ENCODE measurements at places on chromosomes 13 and 19.

- no peak overlapping the region for H3K27ac ChIP-seq
- H3K4me1 ChIP-seq: peaks cover 24% of the 10 kb centered on the region
- DNase-seq: no peak
- H3K36me3 ChIP-seq: no peaks in the 10 kb centered on the region
- H3K4me3 ChIP-seq: no peak overlapping the region
Observed at GRCh38 chr13:57634839-57635165, 3.3 kb downstream of the PCDH17 start.

DNA sequence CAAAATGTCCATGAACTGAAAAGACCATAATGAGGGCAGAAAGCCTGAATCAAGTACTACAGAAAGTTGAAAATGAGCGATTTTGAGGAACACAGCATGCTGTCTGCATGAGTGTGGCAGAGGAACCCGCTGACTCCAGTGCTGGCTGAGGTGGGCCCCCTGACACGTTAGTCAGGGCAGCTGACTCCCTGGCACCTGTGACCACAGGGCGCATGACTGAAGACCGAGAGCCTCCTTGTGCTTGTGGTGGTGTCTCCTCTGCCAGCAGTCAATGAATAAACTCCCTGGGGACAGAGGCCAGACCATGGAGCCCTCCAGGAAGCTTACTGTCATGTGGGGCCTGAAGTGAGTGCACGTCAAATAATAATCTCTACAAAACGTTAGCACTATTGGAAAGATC, 38.4 kb upstream of the VSTM2B start:
- H3K27ac ChIP-seq: no peak overlapping the region
- no peak overlapping the region for H3K4me3 ChIP-seq
- no peak for DNase-seq
- peaks cover 2% of the 10 kb centered on the region for H3K4me1 ChIP-seq
- no peaks in the 10 kb centered on the region for H3K36me3 ChIP-seq
- peaks cover 2% of the 10 kb centered on the region for H3K27me3 ChIP-seq

DNA sequence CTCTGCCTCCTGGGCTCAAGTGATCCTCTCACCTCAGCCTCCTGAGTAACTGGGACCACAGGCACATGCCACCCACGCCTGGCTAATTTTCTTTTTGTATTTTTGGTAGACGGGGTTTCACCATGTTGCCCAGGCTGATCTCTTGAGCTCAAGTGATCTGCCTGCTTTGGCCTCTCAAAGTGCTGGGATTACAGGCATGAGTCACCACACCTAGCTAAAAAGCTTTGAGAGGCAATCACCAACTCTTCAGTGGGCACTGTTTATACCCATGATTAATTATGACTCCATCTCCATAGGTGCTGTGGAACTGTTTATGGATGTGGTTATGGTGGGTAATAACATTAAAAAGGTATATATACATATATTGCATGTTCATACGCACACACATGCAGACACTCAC, 7.5 kb upstream of the RBM26 start:
- H3K27me3 ChIP-seq: no peaks in the 10 kb centered on the region
- no peak overlapping the region for H3K4me3 ChIP-seq
- no peak overlapping the region for H3K27ac ChIP-seq
- H3K4me1 ChIP-seq: no peaks in the 10 kb centered on the region

DNA sequence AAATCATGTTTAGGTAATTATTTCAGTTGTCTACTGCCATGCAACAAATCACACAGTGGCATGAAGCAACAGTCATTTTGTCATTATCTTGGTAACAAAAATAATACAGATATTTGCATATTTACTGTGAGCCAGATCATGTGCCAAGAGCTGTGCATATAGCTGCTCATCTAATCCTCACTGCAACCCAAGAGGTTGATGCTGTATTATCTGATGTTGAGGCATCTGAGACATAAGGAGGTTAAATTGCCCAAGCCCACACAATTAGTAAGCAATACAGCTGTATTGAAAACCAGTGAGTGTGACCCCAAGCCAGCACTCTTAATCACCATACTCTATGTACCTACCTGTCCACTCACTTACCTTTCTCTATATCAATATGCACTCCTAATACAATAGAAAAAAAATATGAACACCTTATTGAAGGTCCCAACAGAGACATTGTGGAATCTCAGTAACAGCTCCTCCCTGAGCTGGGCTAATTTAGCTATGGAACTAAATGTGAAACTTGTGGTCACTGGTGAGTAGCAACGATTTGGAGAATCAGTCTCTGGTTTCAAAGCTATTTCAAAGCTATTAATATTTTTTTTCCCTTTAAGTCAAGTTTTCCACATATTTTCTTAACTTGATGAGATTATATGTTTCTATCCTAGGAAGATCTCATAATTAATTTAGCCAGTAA, 185.2 kb downstream of the KLF12 start:
- DNase-seq: no peak
- no peaks in the 10 kb centered on the region for H3K27me3 ChIP-seq
- no peak overlapping the region for H3K27ac ChIP-seq
- H3K36me3 ChIP-seq: no peaks in the 10 kb centered on the region

GRCh38 chr13:51910508-51910907, 48.7 kb downstream of the CCDC70 start:
- H3K27me3 ChIP-seq: peaks cover 44% of the 10 kb centered on the region
- DNase-seq: no peak
- H3K27ac ChIP-seq: no peak overlapping the region
- no peaks in the 10 kb centered on the region for H3K4me1 ChIP-seq
- H3K4me3 ChIP-seq: no peak overlapping the region

GRCh38 chr19:42433503-42434260, 6.5 kb upstream of the LIPE start:
- no peak overlapping the region for H3K27ac ChIP-seq
- peaks cover 29% of the 10 kb centered on the region for H3K4me1 ChIP-seq
- H3K4me3 ChIP-seq: no peak overlapping the region
- peak; percentile 18 for DNase-seq

- no peak overlapping the region for H3K4me3 ChIP-seq
- H3K27ac ChIP-seq: no peak overlapping the region
- H3K36me3 ChIP-seq: peaks cover 69% of the 10 kb centered on the region
- H3K27me3 ChIP-seq: peaks cover 1% of the 10 kb centered on the region
- DNase-seq: no peak
Observed at GRCh38 chr19:51695088-51695487, 2.0 kb downstream of the SPACA6 start.

DNA sequence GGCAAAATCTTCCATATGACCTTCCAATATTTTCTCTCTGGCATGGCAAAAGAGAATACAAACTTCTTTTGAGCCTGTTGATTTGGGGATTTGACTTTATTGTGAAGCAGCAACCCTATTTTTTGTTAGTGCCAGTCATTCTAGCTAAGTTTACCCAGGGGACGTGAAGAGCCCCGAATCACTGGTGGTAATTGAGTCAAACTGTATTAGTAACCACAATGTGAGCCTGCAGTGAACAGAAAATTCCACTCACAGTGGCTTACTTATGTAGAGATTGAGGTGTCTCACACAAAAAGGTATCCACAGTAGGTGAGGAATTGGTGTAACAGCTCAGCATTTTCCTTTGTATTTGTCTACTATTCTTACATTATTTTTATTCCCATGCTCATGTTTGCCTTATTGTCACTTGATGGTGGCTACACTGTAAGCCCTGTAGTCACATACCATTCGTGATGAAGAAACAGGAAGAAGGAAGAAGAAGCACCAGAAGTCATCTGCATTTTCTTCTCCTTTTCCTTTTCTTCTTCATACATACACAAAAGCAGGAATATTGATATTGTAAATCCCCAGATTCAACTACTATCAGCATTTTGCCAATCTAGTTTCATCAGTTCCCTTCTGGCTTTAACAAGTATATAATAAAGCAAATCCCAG, 33.3 kb upstream of the MYCBP2 start:
- no peak overlapping the region for H3K27ac ChIP-seq
- H3K27me3 ChIP-seq: peaks cover 4% of the 10 kb centered on the region
- peaks cover 12% of the 10 kb centered on the region for H3K4me1 ChIP-seq
- H3K36me3 ChIP-seq: no peaks in the 10 kb centered on the region
- no peak for DNase-seq

GRCh38 chr13:26762745-26763345, 2.3 kb upstream of the GPR12 start:
- H3K27me3 ChIP-seq: peaks cover 54% of the 10 kb centered on the region
- no peak overlapping the region for H3K27ac ChIP-seq
- no peak for DNase-seq
- peaks cover 4% of the 10 kb centered on the region for H3K36me3 ChIP-seq

GRCh38 chr13:24460256-24460655, 52.3 kb downstream of the PARP4 start:
- no peak overlapping the region for H3K27ac ChIP-seq
- no peak for DNase-seq

DNA sequence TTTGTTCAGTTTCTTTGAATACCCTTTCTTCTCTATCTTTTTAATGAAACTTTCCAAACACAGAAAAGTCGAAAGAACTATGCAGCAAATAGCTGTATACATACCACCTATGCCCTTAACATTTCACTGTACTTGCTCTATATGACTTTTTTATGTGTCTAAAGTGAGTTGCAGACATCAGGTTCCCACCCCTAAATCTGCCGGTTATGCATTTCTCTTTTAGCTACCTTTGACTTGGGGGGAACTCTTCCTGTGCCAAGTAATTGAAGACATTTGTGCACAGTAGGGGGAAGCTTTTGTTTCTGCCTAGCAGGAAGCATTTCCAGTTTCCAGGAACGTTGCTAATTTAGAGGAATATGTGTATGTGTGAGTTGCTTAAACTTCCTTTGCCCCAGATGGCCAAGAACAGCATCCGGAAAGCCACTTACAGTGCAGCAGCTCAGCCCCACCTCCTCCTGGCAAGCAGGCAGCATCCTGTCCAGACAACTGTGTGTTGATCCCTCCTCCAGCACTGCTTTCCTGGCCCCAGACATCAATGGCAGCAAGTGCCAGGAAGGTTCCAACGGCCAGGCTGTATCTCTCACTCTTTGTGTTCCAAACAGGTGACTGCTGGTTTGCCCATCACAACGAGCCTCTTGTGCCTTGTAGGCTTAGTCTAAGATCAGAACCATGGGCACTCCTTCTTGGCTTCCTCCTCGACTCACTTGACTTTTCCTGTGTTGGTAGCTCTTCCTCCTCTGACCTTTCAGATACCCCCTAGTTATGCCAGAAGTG, 14.7 kb upstream of the GRAMD1A start:
- no peaks in the 10 kb centered on the region for H3K36me3 ChIP-seq
- peaks cover 9% of the 10 kb centered on the region for H3K4me1 ChIP-seq
- no peak overlapping the region for H3K27ac ChIP-seq

GRCh38 chr19:19552798-19553197, 14.7 kb downstream of the CILP2 start:
- H3K27ac ChIP-seq: no peak overlapping the region
- no peaks in the 10 kb centered on the region for H3K36me3 ChIP-seq
- DNase-seq: no peak
- H3K4me1 ChIP-seq: peaks cover 5% of the 10 kb centered on the region
- no peak overlapping the region for H3K4me3 ChIP-seq
- peaks cover 6% of the 10 kb centered on the region for H3K27me3 ChIP-seq

GRCh38 chr13:73168953-73169401, 110.2 kb downstream of the KLF5 start:
- H3K4me1 ChIP-seq: peaks cover 62% of the 10 kb centered on the region
- H3K27me3 ChIP-seq: no peaks in the 10 kb centered on the region
- no peaks in the 10 kb centered on the region for H3K36me3 ChIP-seq
- peak overlapping the region; percentile 58 for H3K4me3 ChIP-seq

GRCh38 chr13:112525356-112525945, 62.5 kb downstream of the TUBGCP3 start:
- peaks cover 12% of the 10 kb centered on the region for H3K36me3 ChIP-seq
- H3K4me3 ChIP-seq: no peak overlapping the region
- H3K27ac ChIP-seq: no peak overlapping the region
- no peaks in the 10 kb centered on the region for H3K27me3 ChIP-seq
- peaks cover 11% of the 10 kb centered on the region for H3K4me1 ChIP-seq

GRCh38 chr19:801861-802497, 4.7 kb downstream of the PTBP1 start:
- peak overlapping the region; percentile 66 for H3K4me3 ChIP-seq
- peaks cover 39% of the 10 kb centered on the region for H3K36me3 ChIP-seq
- peaks cover 30% of the 10 kb centered on the region for H3K4me1 ChIP-seq
- peak overlapping the region; percentile 80 for H3K27ac ChIP-seq
- DNase-seq: no peak

DNA sequence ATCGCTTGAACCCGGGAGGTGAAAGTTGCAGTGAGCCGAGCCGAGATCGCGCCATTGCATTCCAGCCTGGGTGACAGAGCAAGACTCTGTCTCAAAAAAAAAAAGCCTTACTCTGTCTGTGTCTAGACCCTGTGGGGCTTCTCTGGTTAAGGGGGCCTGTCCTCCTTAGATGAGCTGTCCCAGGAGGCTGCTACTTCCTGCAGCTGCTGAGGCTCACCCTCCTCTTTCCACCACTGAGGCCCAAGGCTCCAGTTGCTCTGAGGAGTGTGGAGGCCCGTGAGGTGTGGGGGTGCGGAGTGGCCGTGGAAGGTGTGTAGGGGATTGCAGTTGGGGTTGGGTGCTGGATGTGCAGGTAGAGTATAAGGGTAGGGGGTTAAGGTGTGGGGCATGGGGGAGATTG, 22.1 kb upstream of the RASA3 start:
- no peak overlapping the region for H3K27ac ChIP-seq

DNA sequence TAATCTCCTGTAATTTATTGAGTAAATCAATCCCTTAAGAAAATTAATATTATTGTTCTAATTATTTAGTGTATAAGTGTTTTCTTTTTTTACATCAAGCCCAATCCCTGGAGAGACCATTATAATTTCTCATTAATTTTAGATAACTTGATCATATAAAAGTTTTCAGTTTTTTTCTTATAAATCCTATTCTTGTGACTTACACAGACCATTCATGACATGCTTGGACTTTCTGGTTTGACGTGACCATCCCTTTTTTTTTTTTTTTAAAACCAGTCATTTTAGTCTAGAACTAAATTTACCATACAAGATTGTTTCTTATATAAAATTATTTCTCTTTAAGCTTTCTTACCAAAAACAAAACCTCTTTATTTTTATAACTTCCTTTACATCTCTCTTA, 5.4 kb upstream of the MTRF1 start:
- no peak overlapping the region for H3K4me3 ChIP-seq
- peak; percentile 17 for DNase-seq
- H3K27me3 ChIP-seq: peaks cover 4% of the 10 kb centered on the region
- no peaks in the 10 kb centered on the region for H3K4me1 ChIP-seq
- no peak overlapping the region for H3K27ac ChIP-seq
- H3K36me3 ChIP-seq: peaks cover 18% of the 10 kb centered on the region

DNA sequence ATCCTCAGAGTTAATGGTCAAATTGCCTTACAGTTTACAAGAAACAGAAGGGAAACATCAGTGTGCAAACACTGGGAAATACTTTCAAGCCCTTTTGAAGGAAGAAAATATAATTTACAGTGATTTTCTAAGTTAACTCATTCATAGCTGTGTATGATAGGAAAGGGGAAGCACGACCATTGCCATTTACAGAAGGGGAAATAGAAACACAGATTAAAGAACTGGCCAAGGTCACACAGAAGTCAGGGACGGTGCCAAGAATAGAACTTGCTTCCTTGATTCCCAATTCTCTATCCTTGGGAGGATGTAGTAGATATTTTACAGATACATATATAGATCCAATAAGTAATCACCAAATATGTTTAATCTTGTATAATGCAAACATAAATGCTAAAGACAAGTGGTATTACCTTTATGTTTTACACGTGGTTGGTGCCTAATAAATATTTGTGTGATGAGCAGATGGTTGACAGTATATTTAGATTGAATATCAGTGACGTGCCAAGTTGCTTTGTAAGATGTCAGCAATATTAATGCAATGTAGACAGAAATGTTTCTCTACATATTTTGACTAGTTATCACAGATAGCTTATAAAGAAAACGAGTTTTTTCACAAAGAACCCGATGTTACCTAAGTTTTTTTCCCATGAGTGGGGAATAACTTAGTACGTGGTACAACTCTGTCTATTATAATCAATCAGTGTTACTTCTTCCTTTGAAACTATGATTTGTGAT, 73.1 kb downstream of the FLT1 start:
- no peak overlapping the region for H3K4me3 ChIP-seq
- H3K27me3 ChIP-seq: peaks cover 2% of the 10 kb centered on the region
- H3K27ac ChIP-seq: no peak overlapping the region
- H3K4me1 ChIP-seq: peaks cover 79% of the 10 kb centered on the region
- peaks cover 58% of the 10 kb centered on the region for H3K36me3 ChIP-seq
- no peak for DNase-seq

All from HFFc6 (cell line).